ENCODE measurements at places on chromosomes 3 and 15.

DNA sequence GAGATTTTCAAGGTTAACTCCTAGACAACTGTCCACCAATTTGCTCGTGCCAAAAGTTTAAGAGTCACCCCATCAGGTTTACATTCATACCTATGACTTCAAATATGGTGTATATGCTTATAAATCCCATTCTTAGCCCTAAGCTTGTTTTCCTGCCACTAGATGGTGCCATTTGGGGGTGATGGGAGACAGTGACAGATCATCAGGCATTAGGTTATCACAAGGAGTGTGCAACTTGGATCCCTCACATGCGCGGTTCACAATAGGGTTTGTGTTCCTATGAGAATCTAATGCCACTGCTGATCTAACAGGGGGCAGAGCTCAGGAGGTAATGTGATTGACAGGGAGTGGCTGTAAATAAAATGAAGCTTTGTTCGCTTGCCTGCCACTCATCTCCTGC is 182.7 kb downstream of the CNTN6 start:
- DNase-seq = peak; percentile 62

DNA sequence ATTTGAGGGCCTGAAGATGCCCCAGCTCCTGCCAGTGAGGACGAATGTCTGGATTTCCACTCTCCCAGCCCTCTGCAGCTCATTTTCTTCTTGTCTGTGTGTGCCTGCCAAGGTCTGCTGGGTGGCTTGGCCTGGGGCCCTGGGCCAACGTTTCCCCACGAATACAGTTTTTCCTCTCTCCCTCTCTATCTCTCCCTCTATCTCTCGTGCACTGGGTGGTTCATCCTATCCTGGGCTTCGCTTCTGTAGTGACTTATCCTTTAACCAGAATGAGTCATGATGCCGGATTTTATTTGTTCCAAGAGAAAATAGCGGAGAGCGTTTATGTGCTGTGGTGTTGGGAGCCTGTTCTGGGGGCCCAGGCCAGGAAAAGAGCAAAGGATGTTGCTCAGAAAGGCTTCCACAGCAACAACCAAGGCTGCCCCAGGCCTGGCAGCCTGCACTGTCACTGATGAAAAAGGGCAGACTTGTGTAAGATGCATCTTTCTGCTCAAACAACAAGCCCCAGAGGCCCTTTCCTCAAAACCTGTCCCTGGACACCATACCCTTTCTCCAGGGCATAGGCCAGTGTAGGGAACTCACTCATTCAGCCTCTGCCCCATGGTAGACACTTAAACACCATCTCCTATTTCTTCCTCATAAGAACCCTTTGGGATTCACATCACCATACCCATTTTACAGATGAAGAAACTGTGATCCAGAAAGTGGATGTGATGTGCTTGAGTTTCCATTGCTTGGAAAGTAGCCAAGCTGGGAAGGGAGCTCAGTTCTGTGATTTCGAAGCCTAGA is 47.3 kb downstream of the ITGA11 start:
- no peak for DNase-seq

GRCh38 chr3:49654176-49654825 is 19.9 kb upstream of the APEH start:
- no peak for DNase-seq

- no peak for DNase-seq
Observed at GRCh38 chr15:101397521-101398003, 91.9 kb downstream of the PCSK6 start.

GRCh38 chr3:138455801-138456716 is 21.6 kb downstream of the ESYT3 start:
- DNase-seq = no peak

DNA sequence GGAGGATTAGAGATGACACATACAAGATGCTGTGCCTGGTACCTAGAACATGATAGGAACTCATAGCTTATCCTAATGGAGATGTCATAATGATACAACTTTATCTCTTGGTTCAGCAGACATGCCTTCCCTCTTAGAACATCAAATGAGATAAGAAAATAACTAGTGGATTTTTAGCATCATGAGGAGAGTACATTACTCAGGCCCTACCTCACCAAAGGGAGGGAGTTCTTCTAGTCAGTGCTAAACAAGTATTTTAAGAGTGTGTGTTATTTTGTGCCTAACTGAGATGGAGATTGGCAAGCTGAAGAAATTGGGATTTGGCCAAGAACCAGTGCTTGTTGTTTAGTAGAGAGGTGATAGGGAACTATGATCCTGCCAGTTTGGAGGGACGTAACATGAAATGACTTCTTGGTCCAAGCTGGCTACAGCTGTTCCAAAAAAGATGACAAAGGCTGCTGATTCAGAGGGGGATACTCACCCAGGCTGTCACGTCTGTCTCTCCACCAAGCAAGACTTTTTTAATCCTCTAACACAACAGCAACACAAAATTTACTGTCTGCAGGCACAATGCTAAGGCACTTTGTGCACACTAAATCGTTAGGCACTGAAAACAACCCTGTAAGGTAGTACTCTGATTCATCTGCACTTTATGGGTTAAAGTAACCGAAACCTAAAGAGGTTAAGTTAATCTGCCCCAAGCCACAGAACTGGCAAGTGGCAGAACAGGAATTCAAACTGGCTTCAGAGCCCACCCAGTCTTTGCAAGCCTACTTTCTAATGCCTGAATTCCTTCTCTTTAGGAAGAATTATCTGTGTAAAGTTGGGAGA is 126.5 kb downstream of the CMSS1 start:
- DNase-seq = no peak

- no peak for DNase-seq
Observed at GRCh38 chr15:66907826-66908743, 157.3 kb upstream of the SMAD3 start.

GRCh38 chr15:78307976-78308375 is 8.6 kb upstream of the SKIC8 start:
- no peak for DNase-seq

DNA sequence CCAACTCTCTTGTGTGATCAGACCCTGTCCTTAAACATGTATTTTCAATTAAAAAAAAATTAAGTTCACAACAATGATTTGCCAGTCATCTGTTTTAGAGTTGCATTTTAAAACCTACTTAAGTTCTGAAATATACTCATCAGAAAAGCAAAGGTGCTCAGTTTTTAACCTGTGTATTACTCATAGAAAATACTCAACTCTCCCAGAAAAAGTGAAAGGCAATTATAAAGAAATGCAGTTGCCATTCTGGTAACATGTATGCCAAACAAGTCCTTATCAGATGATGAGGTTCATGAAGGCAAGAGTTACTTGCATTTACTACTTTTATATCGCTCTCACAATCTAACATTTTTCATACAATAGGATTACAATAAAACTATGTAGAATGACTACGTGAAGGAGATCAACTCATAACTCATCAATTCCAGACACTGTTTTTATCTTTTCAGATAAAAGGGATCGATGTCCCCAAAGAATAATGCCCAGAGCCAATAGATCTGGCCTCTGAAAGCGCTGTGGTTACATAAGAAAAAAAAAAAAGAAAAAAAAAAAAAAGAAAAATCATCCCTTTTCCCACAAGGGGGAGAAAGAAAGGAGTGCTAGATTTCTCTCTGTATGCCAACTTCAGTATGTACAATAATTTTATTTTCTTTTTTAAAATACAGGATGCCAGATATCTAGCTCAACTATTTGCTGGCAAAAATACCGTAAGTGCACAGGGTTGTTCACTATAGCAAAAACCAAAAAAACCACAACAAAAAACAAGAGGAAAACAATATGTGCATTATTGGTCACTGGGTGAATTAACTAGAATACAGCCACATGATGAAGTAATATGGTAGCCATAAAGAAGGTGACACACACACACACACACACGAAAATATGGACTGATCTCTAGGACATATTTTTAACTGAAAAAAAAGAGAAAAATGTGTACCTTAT is 137.4 kb downstream of the NR1I2 start:
- no peak for DNase-seq

- DNase-seq = no peak
Observed at GRCh38 chr15:22904736-22905135, 66.3 kb downstream of the NIPA2 start.

GRCh38 chr3:179710079-179710478 is 57.2 kb downstream of the USP13 start:
- DNase-seq = no peak

- DNase-seq = no peak
Observed at GRCh38 chr3:36795622-36796021, 31.3 kb upstream of the DCLK3 start.
